Nasal cavity respiratory epithelium epithelial cell of viscerocranial mucosa (primary cell): ENCODE measurements at places on chromosomes 7 and 10. TPM values are rescaled to one million over a fixed set of nuclear protein-coding genes. Genes with fewer than 3 reads are reported as not detected.

LIPF gene
- total RNA-seq: not detected in 2 replicates

HOXA2 gene
- total RNA-seq: not detected in 2 replicates

LRRC18 gene
- not detected in 2 replicates for total RNA-seq

HDAC9 gene
- 29.7 and 46.5 TPM in 2 replicates for total RNA-seq

DEPP1 gene
- total RNA-seq: 0.68 and 3.7 TPM in 2 replicates

KCP gene
- total RNA-seq: under 0.01 and 2.2 TPM in 2 replicates

CPED1 gene
- total RNA-seq: 0.50 TPM in 1 of 2 replicates, not detected in the other

MYL10 gene
- total RNA-seq: not detected in 2 replicates

NEURL1 gene
- 1.6 and 2.7 TPM in 2 replicates for total RNA-seq

ASB15 gene
- not detected in 2 replicates for total RNA-seq

GRID2IP gene
- total RNA-seq: under 0.01 and 0.14 TPM in 2 replicates

RAMP3 gene
- not detected in 2 replicates for total RNA-seq

CYP2C19 gene
- total RNA-seq: 0.50 TPM in 1 of 2 replicates, not detected in the other
